ENCODE measurements at places on chromosomes 7 and 10. TPM values are rescaled to one million over a fixed set of nuclear protein-coding genes. Genes with fewer than 3 reads are reported as not detected.

GRCh38 chr7:154876516-154876915 lies 126.4 kb downstream of the PAXIP1 start:
- DNase-seq, result no peak

GRCh38 chr10:70666960-70667798 lies 5.1 kb upstream of the ADAMTS14 start:
- no peak for DNase-seq

- no peak for DNase-seq
These were observed 9.3 kb downstream of the ITGA8 start for GRCh38 chr10:15710455-15710854.

GRCh38 chr7:41010418-41010817 lies 692.5 kb downstream of the INHBA start:
- no peak for DNase-seq

WEE2 gene
- total RNA-seq, result 0.07 TPM

DNA sequence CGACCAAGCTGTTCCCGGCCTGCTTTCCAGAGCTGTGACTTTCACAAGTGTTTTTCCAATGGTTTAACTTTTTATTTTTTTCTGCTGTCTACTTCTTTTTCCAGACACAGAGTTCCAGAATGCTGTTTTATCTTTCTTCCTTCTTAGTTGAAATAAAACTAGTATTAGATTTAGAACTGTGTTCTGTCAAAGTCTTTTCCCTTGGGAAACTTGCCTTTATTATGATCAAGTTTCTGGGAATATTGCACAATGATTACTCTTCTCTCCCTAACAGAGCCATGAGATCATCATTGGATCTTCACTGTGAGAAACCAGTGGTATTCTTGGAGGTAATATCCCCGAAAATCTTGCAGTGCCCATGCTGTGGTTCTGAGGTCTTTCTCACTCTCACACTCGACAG lies 104.9 kb upstream of the KCND2 start:
- no peak for DNase-seq

GRCh38 chr10:120746001-120746777 lies 105.0 kb upstream of the WDR11 start:
- DNase-seq, result no peak

GRCh38 chr7:29940199-29940598 lies 49.4 kb downstream of the SCRN1 start:
- DNase-seq, result no peak

AMPH gene
- total RNA-seq, result 2.1 TPM

TAS2R5 gene
- total RNA-seq, result 1.2 TPM

Data from ovary (tissue), 10 donors.